ENCODE measurements at places on chromosomes 16 and 17.

GRCh38 chr17:45784293-45784740 is at the start of gene CRHR1:
Gene CRHR1 (plus strand): TSS chr17:45784320. CDS start chr17:45784545, 225 bp downstream.
- DNase-seq: no peak

DNA sequence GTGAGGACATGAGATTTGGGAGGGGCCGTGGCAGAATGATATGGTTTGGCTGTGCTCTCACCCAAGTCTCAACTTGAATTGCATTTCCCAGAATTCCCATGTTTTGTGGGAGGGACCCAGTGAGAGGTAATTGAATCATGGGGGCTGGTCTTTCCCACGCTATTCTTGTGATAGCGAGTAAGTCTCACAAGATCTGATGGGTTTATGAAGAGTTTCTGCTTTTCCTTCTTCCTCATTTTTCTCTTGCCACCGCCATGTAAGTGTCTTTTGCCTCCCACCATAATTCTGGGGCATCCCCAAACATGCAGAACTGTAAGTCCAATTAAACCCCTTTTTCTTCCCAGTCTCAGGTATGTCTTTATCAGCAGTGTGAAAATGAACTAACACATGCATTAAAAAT is 40.6 kb downstream of the CCT6B start:
- no peak for DNase-seq

- DNase-seq: no peak
Measured at GRCh38 chr17:49842371-49842770, 5.5 kb downstream of the TAC4 start.

DNA sequence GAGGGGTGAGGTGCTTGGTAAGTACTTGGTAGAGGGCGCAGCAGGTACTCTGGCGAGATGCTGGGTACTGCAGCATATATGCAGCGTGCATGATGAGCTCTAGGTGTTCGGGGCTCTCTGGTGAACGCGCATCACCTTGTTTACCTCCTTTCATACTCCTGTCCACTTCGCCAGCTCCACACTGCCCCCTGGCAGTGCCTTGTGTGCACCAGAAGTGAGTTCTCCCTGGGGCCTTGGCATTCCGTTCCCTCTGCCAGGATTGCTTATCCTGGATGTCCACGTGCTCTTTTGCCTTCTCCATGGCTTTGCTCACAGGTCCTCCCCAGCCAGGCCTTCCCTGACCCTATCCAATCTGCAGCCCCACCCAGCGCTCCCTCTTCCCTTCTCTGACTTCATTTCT is 154.2 kb downstream of the MRM1 start:
- no peak for DNase-seq

DNA sequence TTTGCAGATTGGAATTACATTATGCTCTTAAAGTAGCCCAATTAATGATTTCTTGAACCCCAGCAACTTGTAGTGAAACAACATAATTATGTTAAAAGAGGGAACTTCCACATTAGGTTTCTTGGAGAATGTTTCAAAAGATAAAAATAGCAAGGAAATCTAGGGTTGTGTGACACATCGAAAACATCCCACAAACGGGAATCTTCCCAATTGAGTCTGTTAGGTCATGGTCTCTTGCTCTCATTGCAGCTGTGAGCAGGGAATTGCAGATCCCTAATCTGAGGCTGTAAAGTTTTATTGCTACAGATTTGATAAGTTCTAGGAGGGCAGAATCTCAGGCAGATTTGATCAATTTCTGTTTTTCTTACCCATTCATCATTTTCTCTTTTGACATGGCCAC is 6.7 kb upstream of the LPO start:
- DNase-seq: no peak

DNA sequence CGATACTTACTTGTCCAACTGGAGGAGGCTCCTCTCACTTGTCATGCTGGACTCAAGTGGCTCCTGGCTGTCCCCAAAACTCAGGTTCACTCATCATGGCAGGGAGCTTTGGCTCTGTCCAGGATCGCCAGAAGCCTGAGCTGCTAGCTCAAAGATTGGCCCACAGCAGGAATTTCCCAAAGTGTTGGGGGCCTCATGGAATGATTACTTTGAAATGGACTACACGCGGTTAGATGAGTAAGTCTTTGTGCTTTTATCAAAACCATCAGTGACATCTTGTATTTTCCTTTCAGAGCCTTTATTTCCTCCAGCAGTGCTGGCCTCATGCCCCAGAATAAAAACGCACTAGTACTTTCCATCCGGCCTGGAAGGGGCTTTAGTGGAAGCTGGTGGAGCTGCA is 29.2 kb upstream of the PHB1 start:
- no peak for DNase-seq

- no peak for DNase-seq
Measured at GRCh38 chr16:66874079-66874775, 6.1 kb upstream of the PDP2 start.

- DNase-seq: no peak
Measured at GRCh38 chr17:44352828-44353671, 7.9 kb downstream of the GRN start.

- DNase-seq: no peak
Measured at GRCh38 chr16:54923055-54923473, 7.6 kb upstream of the IRX5 start.

DNA sequence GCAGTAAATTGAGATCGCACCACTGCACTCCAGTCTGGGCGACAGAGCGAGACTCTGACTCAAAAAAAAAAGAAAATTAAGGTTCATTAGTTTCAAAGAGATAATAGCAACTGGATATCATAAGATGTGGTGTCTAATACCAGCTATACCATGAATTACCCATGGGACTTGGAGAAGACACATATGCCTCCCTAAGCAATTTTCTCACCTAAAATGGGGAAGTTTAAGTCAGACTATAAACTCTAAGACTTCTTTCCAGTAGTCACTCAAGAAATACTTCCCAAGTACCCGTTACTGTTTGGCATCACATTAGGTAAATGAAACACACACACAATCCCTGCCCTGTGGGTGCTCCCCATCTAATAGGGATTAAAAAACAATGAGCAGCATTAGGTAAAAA is 22.6 kb downstream of the SMURF2 start:
- DNase-seq: no peak

GRCh38 chr16:2816751-2817339 is at the start of gene PRSS21:
Gene PRSS21 (plus strand): TSS chr16:2817237. CDS start chr16:2817269, 32 bp downstream.
- DNase-seq: no peak

DNA sequence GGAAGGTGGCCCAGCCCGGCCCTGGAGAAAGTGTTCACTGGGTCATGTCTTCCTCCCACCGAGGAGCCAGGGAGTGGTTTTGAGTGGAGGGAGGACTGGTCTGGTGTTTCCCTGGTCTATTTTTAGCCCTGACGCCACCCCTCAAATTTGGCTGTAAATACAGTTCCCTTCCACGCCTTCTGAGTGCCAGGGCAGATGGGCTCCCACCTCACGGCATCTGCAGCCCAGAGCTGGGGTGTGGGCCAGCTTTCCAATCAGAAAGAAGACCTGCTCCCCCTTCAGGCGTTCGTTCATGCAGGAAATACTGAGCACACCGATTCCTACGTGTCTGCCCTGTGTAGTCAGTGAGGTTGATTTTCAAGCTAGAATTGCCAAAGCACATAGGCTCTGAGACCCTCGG is 53.7 kb downstream of the SNX20 start:
- no peak for DNase-seq

GRCh38 chr16:23527961-23528643 is 17.8 kb upstream of the GGA2 start:
- DNase-seq: no peak

GRCh38 chr16:74053826-74054225 is 242.8 kb upstream of the PSMD7 start:
- DNase-seq: no peak

DNA sequence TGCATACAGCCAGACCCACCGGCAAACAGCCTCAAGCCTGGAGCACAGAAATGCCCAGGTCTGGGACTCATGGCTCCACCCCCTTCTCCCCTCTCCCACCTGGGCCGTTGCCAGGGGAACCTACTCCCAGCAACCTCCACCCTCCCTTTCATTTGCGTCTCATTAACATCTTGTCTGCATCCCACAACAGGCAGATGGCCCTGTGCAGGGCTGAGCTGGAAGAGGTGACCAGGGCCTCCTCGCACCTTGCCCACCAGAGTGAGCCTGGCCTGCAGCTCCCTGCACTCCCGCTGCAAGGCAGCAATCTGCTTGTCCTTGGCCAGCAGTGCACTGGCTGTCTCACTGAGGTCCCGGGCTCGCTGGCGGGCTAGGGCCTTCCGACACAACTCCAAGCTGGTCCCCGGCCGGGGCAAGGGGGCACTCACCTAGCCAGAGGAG is 3.3 kb downstream of the TSPOAP1 start:
- DNase-seq: peak; percentile 43

DNA sequence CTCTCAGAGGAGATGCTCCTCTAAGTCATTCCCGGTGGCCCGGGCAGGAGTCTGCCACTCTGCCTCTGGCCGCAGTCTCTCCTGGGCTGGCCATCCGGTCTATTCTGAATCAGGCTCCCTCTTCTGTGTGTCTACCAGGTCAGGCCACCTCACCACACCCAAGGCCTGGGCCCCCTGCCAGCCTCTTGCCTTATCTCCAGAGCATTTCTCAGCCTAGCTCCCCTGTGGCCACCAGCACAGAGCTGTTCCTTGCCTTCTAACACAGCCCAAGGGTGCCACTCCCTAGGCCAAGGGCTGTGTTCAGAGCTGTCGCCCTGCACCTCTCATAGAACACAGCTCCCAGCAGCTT is 55.3 kb downstream of the MYO18A start:
- no peak for DNase-seq

DNA sequence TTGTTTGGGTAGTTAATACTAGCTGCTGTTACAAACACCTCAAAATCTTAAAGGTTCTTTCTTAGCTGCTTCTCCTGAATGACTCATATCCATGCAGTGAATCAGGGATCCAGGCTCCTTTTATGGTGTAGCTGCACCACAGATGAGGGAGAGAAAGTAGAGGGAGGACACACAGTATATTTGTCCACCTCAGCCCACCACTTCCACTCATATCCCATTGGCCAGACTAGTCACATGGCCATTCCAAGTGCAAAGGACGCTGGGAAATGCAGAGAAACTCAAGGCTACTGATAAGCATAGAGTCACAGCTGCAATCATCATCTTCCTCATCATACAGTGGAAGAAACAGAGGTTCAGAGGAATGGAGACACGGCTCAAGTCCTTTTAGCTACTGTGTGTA is 63.8 kb downstream of the GSG1L start:
- no peak for DNase-seq

DNA sequence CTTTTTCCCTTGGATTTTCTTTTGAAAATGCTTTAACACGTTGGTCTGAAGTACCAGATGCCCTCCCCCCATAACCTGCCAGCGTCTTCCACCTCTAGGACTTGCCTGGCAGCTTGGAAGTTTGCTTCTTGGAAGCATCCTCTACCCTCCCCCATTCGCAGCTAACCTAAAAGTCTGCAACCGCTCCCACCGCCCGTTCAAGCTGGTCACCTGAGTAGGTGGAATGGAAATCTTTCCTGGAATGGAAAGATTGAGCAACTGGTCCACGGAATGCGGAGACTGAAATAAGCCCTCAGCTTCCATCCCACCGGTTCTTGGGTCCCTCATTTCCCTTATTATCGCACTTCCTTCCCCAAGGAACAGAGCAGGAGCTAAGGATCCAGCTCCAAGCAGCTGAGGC is 31.4 kb downstream of the HS3ST3B1 start:
- DNase-seq: no peak

GRCh38 chr17:58974354-58974753 is 132.3 kb downstream of the TRIM37 start:
- no peak for DNase-seq

GRCh38 chr17:66673668-66674276 is 161.1 kb upstream of the CACNG5 start:
- peak; percentile 30 for DNase-seq

- no peak for DNase-seq
Measured at GRCh38 chr17:67994817-67995569, 1.3 kb downstream of the C17orf58 start.

DNA sequence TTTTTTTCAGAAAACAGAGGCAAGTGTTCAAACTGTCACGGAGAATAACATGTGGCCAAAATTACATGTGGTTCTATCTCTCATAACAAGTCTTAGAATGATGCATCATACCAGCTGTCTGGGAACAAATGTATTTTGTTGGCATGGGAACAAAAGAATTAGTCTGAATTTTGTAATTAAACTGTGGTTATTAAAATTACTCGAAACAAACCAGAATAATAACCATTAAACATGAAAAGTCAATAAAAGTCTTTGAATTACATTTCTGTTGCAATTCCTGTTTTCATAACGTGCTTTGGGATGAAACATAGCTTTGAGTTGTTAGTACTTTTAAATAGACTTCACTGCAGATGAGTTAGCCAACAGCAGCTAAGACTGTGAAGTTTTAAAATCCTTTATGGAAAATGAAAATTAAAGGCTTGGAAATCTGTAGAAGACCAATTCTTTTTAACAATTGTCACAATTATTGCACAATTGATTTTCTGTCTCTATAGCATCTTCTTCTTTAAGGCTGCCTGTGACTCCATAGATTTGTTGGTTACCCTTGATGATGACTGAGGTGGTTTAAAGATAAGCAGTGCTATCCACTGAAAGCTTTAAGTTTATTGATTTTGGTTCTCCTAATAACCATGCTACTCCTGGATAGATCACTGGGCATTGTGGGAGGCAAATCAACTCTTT is 117.9 kb upstream of the AXIN2 start:
- peak; percentile 31 for DNase-seq

GRCh38 chr17:70808596-70808995 is 639.3 kb downstream of the KCNJ2 start:
- DNase-seq: no peak

DNA sequence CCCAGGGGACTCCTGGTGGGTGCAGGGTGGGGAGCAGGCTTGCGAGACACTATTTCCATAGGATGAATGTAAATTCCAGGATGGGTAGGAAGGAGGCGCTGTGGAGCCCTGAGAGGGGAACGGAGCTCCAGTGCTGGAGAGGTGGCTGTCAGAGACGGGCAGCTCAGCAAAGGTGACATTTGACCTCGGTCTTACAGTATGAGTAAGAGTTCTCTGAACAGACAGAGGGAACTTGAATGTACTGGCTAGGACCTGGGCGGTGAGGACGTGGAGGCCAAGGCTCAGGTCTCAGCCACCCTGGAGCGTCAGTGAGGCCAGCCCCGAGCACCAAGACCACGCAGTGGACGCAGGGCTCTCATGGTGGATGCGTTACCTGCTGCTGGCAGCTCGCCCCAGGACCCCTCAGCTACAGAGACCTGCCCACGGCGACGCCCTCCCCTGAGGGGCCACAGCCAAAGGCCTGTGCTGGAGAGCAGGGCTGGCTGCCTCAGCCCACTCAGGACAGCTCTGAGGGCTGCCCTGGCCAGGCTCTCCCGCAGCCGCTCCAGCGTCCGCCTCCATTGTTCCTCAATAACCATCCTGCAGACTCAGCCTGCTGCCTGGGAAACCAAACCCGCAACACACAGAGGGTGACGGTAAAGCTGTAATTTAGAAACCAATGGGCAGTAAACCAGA is 65.9 kb upstream of the TNRC6C start:
- no peak for DNase-seq

DNA sequence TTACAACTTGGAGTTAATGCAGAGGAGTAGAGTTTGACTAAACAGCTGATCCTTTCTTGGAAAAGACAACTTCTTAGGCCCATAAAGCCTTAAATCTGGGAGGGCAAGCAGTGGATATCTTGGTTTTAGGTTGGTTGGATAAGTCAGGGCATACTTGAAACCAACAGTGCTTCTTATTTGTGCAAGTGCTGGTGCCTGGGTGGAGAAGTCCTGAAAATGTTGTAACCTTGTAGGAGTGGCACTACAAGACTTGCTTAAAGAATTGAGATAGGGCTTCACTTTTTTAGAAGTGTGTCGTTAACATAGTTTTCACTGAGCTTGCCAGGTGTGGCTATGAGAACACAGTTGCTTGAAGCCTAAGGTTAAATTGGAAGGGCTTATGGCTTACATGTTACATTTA is 6.2 kb downstream of the MSI2 start:
- no peak for DNase-seq
